ENCODE measurements at places on chromosomes 7 and 10.

GRCh38 chr10:61834519-61834918 lies 67.0 kb upstream of the ARID5B start:
- DNase-seq = no peak

- DNase-seq = no peak
Measured at GRCh38 chr10:110524859-110525232, 27.1 kb downstream of the DUSP5 start.

- no peak for DNase-seq
Measured at GRCh38 chr7:22884911-22885788, 62.5 kb upstream of the TOMM7 start.

DNA sequence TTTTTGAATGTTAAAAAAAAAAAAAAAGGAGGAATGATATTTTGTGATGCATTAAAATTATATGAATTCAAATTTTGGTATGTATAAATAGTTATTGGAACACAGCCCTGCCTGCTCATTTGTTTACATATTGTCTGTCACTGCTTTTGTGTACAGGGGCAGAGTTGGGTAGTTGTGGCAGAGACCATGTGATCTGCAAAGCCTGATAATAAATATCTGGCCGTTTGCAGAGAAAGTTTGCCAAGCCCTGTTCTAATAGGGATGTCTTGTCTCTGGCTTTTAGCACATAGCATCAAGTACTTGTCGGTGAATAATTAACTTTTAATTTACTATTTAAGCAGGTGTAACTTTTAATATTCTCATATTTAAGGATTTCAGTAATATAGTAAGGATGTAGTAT lies 19.8 kb downstream of the TSPAN13 start:
- no peak for DNase-seq

DNA sequence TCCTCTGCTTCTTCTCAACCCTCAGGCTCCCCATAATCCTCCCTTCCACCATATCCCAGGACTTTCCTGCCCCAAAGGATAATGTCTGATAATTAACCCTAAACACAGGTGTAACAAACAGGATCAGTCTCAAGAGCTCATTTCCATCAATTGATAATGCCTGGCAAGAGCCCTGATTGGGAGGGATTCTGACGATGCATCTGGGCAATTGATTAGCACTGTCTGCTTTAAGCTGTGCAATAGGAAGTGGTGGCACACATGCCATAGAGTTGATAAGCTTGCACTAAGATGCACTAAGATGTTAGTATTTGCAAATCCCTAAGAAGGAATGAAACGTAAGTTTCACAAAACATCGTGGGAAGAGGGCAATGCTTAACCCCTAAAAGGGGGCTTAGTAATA lies 27.4 kb upstream of the EGR2 start:
- DNase-seq = no peak
